T-helper 2 cell (primary cell): ENCODE measurements at places on chromosomes 2 and 18.

- no peak for DNase-seq
These were observed 26.3 kb downstream of the ASAP2 start for GRCh38 chr2:9232886-9233285.

- no peak for DNase-seq
These were observed 25.5 kb upstream of the SLC1A4 start for GRCh38 chr2:64963719-64964118.

DNA sequence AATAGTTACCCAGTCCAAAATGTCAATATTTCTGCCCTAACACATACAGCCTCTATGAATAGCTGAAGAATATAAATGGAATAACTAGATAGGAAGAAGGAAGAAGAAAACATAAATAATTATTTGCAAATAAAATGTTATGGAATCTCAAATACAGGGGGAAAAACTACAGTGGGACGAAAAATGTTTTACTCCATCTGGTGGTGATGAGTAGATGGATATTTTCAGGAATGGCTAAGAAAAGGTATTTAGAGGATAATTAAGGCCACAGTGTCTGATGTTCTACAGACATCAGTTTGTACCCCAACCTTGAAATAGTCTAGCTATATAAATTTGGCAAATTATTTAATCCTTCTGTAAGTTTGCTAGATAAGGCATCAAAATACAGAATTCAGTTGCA is 178.1 kb upstream of the FSHR start:
- no peak for DNase-seq

DNA sequence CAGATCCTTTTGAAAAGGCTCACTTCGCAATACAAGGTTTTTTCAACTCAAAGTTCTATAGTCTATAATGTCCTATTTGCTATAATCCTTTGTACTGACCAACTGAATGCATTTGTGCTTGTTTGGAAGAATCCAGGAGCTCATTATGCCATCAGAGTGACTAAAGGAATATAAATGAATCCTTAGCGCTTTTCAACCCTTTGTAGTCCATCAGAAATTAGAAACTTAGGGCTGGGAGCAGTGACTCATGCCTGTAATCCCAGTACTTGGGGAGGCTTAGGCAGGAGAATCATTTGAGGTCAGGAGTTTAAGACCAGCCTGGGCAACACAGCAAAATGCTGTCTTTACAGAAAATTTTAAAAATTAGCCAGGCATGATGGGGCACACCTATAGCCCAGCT is 330.2 kb upstream of the CHAC2 start:
- no peak for DNase-seq

DNA sequence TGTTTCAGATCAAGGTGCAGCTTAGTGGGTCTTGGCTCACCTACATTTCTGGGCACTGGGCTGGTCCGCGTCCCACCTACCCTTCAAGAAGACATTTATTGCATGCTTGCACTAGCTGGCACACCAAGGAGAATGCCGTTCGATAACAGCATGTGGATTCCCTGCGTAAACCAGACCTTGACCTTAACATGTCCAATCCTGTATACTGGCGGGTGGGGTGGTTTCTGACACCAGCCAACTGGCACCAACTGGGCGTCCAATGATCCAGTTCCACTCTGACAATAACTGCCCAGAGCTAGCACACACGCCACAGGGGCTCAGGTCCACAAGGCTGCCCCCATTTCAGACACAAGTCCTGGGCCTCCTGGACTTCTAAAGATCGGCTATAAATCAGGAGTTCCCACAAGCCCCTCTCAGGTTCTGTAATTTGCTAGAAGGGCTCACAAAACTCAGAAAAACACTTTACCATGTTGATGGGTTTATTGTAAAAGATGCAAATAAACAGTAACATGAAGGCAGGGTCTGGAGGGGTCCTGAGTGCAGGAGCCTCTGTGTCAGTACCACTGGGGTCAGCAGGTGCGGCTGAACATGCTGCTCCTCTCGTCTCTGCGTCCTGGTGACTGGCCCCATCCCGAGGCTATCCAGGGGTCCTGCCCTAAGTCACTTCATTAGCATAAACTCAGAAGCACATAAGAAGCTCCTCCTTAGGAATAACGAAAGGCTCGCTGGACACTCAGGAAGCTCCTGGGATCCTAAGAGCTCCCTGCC is 161.8 kb downstream of the HDAC4 start:
- no peak for DNase-seq

- DNase-seq = no peak
These were observed 73.1 kb downstream of the MYCN start for GRCh38 chr2:16013359-16013911.

GRCh38 chr18:67359873-67360838 is 156.4 kb downstream of the DSEL start:
- peak; percentile 39 for DNase-seq

- no peak for DNase-seq
These were observed 126.9 kb upstream of the TLK1 start for GRCh38 chr2:171287611-171288010.
